ENCODE measurements at places on chromosomes 6 and 20.
A peak's percentile ranks its signal among the peaks of the same experiment; 100 is the strongest.

- no peak for DNase-seq
Observed at GRCh38 chr6:5610640-5611039, 349.3 kb downstream of the FARS2 start.

DNA sequence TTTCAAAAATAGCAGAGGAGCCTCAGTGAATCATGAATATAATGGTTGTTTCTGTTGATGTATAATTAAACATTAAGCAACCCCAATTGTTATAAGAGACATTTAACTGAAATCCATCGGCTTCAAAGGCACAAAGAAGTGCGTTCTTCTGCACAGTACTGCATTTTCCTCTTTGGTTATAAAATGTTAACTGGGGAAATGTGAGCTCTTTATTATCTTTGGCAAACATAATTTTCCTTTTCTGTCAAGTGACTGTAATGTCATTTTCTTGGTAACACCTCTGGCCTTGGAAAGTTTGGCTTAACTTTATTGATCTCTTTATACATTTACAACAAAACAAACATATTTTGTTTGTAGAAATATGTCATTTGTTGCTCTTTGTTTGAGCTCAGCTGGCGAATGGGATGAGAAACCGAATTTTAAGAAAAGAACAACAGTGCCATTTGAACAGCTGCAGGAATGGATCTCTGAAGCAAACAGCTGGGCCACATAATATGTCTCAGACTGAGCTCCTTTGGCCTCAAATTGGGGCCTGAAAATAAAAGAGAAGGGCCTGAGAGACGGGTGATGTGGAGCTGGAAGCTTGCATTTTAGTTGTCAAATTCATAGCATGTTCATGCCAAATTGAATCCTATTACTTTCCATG is 427.0 kb upstream of the SPTLC3 start:
- DNase-seq, result no peak

DNA sequence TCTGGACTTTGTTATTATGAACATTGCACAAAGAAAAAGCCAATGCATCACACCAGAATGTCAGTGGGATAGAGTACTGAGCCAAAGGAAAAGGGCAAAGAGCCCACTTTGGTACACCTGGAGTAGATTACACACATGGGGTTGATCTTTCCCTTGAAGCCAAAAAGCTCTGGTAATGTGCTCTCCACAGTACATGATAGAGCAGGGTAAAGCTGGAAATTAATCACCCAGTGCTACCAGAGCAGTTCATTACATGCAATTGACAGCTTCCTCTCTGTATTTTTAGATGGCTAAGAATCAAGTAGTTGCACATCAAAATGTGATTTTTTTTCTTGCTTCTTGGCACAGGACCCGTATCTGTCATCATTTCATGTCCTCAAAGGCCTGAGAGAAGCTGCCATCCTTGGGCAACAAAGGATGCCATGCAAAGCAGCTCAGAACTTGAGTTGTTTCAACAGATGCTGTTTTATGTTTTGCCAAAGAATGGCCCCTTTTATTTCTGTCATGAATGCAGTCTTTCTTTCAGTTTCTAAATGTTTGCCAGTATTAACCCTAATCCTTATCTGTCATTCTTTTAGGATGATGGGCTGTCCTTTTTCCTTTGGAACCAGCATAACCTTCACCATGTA is 88.1 kb downstream of the HDGFL1 start:
- DNase-seq, result no peak

GRCh38 chr20:19701429-19701828 is 56.6 kb upstream of the RIN2 start:
- no peak for DNase-seq

DNA sequence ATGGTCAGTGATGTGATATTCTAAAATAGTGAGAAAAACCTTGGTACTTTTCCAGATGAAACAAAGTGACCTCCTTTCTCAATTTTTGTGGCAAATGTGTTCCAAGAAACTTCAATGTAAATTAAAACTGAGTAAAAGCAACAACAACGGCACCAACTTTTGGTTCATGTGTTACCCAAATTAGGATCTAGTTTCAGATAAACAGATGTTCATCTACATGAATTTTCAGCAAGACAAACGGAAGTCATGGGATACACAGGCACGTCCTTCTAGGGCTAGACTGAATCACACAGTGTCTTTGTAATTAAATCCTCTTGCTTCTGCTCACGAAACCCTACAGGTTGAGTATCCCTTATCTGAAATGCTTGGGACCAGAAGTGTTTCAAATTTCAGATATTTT is 915.2 kb downstream of the TFAP2A start:
- DNase-seq, result no peak

GRCh38 chr6:80402266-80402665 is 295.8 kb downstream of the BCKDHB start:
- no peak for DNase-seq

- DNase-seq, result peak; percentile 53
Observed at GRCh38 chr6:109690373-109690736, 647 bp downstream of the AK9 start.

- DNase-seq, result no peak
Observed at GRCh38 chr6:118277631-118278030, 270.5 kb upstream of the PLN start.

DNA sequence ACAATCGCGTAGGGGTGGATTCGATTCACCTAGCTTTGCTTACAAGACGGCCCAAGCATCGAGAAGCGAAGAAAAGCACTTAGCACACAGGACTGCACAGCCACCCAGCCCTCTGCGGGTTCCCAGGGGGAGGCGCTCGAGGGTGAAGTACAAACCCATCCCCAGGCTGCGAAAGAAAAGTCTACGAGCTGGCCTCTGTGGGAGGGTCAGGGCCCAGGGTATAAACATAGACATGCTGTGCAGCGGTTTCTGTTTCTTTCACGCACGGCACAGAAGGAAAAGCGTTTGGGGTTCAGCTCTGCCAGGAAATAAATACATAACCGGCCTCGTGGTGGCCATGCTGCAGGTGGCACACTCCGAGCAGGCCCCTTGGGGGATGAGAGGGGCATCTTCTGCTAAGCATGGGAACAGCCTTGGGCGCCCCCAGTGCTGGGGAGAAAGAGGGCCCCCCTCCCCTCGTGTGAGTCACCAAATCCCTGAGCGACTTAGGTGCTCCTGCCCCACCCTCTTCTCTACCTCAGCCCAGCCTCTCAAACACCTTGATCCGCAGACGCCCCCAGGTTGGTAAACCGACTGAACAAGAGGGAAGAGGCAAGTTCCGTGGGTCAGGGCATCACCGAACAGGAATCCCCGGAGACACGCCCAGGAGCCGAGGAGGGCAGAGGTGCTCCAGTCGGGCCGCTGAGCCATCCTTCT is 91.6 kb upstream of the RIPOR2 start:
- DNase-seq, result peak; percentile 73

GRCh38 chr6:5085648-5086293 is 630 bp downstream of the PPP1R3G start:
- DNase-seq, result no peak

- DNase-seq, result no peak
Observed at GRCh38 chr20:48645666-48646065, 182.1 kb downstream of the PREX1 start.

GRCh38 chr6:14313248-14313647 is 195.7 kb downstream of the CD83 start:
- no peak for DNase-seq

DNA sequence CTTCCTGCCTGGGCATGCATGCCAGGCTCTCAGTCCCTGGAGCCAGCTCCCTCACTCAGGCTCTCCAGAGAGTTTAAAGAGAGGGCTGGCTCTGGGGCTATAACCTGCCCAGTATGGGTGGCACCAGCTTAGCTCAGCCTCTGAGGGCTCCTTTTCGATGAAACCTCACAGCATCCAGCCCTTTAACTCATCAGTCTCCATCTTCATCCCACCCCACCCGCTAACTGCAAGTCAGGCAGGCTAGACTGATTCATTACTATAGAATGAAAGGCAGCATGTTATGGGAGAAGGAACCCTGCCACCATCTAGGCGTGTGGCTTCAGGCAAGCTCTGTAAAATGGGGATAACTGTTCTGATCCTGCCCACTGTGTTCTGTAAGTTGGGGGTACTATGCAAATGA is 53.5 kb downstream of the RAB44 start:
- no peak for DNase-seq

- no peak for DNase-seq
Observed at GRCh38 chr6:135018052-135018451, 36.6 kb downstream of the HBS1L start.

GRCh38 chr6:15881150-15881549 is 218.3 kb upstream of the DTNBP1 start:
- DNase-seq, result no peak

- no peak for DNase-seq
Observed at GRCh38 chr6:7000825-7001777, 106.7 kb upstream of the RREB1 start.
